ENCODE measurements at places on chromosomes 1 and 21.
A peak's percentile ranks its signal among the peaks of the same experiment; 100 is the strongest.

- DNase-seq: no peak
Measured at GRCh38 chr1:113531321-113531720, 141.0 kb downstream of the MAGI3 start.

- DNase-seq: no peak
Measured at GRCh38 chr1:54069791-54070170, 16.4 kb downstream of the TCEANC2 start.

- DNase-seq: no peak
Measured at GRCh38 chr21:43981871-43982210, 30.3 kb upstream of the TRAPPC10 start.

DNA sequence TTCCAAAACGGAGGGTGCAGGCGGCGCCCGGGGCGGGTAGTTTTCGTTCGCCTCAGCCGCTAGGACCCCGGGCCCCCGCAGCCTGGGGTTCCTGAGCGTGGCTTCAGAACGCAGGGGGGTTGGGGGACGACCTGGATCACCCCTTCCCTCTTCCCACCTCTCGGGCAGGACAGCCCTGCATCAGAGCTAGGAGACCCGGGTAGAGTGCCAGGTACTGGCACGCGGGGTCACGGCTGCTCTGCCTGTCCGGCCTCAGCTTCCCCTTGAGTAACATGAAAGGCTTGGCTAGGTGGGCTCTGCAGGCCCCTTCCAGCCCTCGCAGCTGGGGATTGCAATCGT, 484 bp downstream of the DFFB start:
- DNase-seq: no peak

- no peak for DNase-seq
Measured at GRCh38 chr1:199084293-199084692, 445.5 kb downstream of the PTPRC start.

DNA sequence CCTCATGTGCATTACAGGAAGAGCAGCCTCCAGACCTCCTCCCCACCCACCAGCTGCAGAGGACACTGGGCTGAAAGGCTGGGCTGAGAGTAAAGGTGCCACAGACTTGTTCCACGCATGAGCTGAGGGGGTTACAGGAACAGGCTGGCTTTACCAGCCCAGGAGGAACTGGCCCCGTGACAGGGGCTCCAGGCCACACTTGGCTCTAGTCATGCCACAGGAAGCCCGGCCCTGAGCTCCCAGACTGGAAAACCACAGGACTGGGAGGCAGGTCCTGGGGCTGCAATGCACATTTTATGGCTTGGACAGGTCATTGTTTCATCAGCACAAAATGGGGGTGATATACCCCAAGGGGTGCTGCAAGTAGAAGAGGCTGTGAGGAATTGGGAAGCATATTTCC, 35.6 kb downstream of the GPA33 start:
- DNase-seq: no peak

- no peak for DNase-seq
Measured at GRCh38 chr1:57340334-57341070, 83.4 kb downstream of the DAB1 start.

DNA sequence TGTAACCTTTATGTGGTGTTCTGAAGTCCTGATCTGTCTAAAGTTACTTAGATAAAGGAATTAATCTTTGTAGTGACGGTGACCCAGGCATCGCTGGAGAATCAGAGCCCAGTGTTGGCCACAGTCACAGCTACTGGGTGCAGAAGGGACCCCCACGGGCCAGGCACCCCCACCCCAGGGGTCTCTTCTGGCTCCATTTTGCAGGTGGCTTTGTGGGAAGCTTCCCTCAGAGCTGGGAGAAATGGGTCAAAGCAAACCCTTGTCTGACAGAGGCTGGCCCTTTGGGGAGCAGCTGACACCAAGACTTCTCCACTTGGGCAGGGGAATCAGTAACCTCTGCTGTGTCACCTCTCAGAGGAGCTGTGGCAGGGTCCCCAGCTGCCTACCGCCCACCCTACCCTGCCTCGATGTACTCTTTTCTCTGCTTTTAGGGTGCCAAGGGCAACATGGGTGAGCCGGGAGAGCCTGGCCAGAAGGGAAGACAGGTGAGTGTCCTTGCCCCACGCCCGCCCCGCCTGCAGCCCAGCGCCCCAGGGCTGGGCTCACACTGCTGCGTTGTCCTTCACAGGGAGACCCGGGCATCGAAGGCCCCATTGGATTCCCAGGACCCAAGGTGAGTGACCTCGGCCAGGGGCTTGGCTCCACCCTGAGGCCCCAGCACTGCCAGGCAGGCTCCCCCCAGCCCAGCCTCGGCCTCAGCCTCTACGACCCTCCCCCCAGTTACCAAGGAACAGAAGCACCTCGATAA, 17.7 kb downstream of the COL6A2 start:
- DNase-seq: no peak

- DNase-seq: no peak
Measured at GRCh38 chr1:162371611-162372010, 5.0 kb downstream of the SPATA46 start.

DNA sequence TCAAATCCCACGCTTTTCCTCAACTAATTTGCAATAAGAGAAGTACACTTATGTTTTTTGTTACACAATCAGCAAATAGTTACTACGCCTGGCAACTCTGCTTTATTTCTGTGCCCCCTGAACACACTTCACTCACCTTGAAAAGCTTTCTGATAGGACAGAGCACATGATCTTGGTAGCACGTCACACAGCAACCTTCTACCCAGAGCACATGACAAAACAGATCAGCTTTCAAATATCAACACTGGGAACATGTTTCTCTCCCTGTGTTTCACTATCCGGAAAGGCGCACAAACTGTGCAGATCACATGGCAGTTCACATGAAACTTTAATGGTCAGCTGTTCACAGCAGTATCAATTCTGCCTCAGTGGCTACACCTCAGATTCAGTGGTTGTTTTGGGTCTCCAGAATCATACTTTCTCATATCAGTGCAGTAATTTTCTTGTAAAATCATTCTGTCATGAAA, 2.2 kb downstream of the SLC19A2 start:
- no peak for DNase-seq

DNA sequence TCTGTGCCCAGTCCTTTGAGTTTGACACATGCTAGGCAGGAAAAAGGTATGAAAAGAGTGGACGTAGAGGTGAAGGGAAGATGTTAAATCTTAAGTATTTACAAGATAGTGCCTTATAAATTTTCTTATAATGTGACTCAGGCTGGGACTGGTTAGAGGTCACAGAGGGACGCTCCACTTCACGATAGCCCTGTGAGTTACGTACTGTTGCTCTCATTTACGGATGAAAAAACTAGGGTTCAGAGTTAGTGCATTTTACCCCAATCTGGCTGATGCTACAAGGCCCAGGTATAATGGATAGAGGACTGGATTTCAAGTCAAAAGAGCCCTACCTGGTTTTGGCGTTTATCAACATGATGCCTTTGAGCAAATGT, 1.4 kb upstream of the TUT4 start:
- DNase-seq: no peak

DNA sequence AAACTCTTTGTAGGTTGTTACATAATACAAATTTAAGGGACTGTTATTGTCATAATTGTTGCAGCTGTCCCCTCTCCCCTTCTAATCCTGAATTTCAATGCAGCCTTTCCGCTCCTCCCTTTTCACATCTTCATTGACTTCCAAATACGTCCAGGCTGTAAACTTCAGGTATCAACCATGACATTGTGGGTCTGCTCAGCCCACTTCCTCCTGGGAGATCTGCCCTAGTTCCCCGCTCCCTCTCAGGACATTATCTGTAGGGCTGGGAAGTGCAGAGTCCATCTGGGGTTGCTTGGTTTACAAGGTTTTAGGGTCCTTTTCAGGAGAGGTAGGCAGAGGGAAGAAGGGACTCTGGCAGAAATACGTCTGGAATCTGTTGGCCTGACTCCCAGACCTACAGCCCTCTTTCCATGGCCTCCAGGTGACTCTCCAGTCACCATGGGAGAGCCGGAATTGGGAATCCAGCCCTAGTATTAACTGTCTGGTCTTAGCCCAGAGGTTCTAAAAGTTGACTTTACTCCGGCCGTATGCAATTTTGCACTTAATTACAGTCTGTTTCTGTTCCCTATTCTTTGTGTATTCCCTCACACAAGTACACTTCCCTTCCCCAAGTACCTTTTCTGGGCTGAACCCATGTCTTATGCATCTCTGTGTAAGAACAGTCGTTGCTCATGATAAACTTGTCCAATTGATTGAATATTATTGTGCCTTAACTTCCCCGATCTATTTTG, 4.7 kb upstream of the DENND2D start:
- no peak for DNase-seq

- DNase-seq: no peak
Measured at GRCh38 chr1:116152950-116153691, 41.9 kb downstream of the MAB21L3 start.

GRCh38 chr21:14523234-14523633, 22.9 kb downstream of the SAMSN1 start:
- peak; percentile 19 for DNase-seq

GRCh38 chr1:98059620-98060019, 138.8 kb upstream of the DPYD start:
- no peak for DNase-seq

DNA sequence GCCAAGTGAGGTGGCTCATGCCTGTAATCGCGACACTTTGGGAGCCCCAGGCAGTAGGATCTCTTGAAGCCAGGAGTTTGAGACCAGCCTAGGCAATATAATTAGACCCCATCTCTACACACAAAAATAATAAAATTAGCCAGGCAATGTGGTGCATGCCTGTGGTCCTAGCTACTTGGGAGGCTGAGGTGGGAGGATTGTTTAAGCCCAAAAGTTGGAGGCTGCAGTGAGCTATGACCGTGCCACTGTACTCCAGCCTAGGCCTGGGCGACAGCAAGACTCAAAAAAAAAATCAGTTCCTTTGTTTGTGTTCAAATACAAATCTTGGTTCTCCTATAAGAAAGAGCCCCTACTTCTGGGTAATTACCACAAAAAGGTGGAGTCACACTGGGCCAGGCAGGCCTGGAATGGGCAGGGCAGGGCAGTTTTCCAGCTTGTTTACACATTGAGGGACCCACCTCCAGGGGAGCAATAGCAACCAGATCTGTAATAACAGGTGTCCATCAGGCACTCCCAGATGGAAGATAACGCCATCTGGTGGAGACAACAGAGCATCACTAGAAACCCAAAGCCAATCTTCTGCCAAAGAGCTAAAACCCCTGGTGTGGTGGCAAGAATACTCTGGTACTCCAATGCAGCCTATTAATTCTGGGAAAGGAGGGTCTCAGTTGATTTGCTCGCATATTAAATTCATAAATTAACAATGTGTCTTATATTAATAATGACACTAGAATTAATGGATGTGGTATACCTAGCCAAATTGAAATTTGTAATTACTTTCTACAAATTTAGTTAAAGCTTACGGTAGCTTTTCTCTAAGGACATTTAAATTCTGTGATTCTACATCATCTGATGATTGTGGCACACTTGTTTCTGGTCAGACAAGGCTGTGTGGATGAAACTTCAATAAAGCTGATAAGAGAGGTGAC, 13.2 kb downstream of the PPP1R15B start:
- DNase-seq: no peak

- DNase-seq: no peak
Measured at GRCh38 chr1:86150553-86151055, 6.0 kb downstream of the COL24A1 start.

- DNase-seq: no peak
Measured at GRCh38 chr1:172940174-172940855, 110.4 kb downstream of the TNFSF18 start.

GRCh38 chr1:35762141-35762540, 7.6 kb downstream of the CLSPN start:
- no peak for DNase-seq

GRCh38 chr1:210418863-210419650, 90.4 kb downstream of the HHAT start:
- DNase-seq: no peak

DNA sequence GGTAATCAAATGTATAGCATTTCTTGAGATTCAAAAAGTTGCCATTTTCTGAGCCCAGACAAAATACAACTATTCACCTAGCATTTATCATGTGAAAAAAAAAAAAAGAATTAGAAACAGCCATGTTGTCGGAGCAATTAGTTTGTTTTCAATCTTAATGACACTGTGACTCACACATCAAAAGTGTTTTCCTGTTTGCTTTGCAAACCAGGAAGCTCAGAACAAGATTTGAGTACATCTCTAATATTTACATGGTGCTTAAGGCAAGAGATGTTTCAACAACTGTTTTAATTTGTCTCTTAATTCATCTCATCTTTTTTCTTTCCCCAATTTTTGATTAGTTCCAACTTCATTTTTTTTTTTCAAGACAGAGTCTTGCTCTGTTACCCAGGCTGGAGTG, 62.5 kb upstream of the CAPZB start:
- DNase-seq: no peak

DNA sequence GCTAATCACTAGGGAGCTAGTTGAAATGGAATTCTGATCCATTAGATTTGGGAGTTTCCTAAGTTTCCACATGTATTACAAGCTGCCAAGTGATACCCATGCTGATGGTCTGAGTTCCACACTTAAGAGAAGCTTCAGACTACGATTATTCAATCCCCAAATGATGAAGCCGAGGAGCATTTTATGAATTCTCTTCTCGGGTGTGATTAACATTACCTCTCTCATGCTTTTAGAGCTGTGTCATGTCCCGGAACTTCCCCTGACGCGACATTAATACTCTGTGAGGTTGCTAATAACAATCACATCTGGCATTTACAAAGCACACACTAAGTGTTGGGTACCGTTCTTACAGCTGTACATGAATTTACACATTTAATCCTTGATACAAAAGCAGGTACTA, 63.0 kb downstream of the KCNJ15 start:
- no peak for DNase-seq

- no peak for DNase-seq
Measured at GRCh38 chr1:224730965-224731364, 114.8 kb downstream of the CNIH3 start.

Measured in stimulated activated CD8-positive, alpha-beta memory T cell treated with anti-CD3 and anti-CD28 coated beads, Interleukin-7, amount 100 ng/mL, for 1 hour (primary cell).